Lung microvascular endothelial cell (primary cell): ENCODE measurements at places on chromosomes 11 and 22.

DNA sequence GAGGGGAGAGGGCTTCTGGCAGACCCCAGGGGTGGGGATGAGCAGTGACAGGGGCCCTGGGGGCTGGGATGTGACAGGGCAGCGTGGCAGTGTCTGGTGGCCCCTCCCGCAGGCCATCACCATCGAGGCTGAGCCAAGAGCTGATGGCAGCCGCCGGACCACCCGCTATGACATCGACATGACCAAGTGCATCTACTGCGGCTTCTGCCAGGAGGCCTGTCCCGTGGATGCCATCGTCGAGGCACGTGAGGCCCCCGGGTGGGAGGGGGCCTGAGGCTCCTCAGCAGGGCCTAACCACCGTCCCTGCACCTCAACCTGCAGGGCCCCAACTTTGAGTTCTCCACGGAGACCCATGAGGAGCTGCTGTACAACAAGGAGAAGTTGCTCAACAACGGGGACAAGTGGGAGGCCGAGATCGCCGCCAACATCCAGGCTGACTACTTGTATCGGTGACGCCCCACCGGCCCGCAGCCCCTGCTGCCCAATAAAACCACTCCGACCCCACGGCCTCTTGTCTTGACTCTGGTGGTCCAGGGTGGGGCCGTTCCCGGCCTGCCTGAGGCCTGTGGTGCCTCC lies 2.6 kb upstream of the TCIRG1 start:
- no peak for DNase-seq

- no peak for DNase-seq
Measured at GRCh38 chr22:47018010-47018910, 255.8 kb downstream of the TBC1D22A start.

DNA sequence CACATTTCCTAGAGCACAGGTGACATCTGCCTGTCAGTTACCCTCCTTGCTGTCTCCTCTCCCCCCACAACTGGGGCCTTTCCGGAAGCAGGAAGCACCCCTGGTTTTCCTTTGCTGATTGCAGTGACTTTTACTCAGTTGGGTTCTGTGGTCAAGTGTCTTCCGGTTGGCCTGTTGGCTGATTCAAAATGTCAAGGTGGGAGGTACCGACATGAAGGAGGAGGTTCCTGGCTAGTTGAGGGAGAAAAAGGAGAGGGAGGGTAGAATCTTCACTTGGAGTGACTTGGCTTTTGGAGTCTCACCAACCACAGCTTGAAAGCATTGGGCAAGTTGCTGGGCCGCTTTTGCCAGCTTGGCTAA lies 9.3 kb upstream of the ADAMTS15 start:
- no peak for DNase-seq

GRCh38 chr11:15490535-15490934 lies 375.8 kb downstream of the INSC start:
- no peak for DNase-seq

- no peak for DNase-seq
Measured at GRCh38 chr11:102276362-102276761, 40.9 kb upstream of the BIRC3 start.

DNA sequence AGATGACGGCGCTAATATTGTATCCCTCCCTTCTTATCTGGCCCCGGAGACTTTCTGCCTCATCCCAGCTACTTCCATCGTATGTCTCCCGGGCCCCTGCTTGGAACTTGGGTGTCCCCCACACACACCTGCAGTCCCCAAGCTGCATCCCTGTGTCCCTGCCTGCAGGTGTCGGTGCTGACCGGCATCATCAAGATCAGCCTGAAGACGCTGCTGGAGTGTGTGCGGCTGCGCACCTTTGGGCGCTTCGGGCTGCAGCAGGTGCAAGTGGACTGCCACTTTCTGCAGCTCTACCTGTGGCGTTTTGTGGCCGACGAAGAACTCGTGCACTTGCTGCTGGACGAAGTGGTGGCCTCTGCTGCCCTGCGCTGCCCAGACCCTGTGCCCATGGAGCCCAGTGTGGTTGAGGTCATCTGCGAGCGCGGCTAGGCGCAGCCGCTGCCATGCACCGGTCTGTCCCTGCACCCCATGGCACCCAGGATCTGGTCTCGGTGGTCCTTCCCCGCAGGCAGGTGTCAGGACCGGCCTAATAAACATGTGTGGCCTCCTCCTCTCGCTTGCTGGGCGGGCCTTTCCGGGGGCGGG lies 421 bp upstream of the TM7SF2 start:
- no peak for DNase-seq

- peak; percentile 2 for DNase-seq
Measured at GRCh38 chr22:26139310-26139709, 30.0 kb upstream of the SEZ6L start.

- DNase-seq: no peak
Measured at GRCh38 chr11:843086-843734, 558 bp downstream of the TSPAN4 start.

- no peak for DNase-seq
Measured at GRCh38 chr11:78132475-78132874, 7.0 kb downstream of the ALG8 start.

DNA sequence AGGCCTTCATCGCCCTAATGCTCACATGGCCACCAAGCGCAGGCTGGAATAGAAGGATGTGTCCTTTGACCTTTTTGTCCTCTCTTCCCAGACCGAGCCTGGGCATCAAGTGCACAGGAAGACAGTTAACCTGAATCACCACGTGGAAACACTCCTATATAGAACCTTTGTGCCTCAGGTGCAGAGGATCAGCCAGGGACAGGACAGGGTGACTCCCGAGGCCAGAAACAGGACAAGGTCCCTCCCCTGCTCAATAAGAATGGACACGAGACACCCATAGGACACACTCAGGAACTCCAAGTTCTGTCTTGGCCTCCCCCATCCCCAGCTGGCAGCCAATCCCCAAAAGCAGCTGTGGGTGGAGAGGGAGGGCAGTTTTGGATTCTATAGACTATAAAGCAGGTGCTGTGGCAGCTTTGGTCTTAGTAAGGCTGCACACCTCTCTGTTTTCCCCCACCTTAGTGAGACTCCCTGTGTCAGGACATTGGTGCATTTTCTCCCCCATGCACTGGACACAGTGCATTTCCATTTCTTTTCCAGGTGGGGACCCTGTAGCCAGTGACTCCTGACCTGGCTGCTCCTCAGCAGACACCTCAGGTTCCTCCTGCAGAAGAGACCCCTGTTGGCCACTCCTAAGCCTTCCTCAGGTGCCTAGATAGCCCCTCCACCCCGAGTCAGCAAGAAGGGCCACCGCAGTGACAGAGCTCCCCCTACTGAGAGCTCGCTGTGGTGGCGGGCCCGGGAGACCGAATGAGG lies 43.6 kb upstream of the POU2AF1 start:
- DNase-seq: peak; percentile 22

- DNase-seq: peak; percentile 23
Measured at GRCh38 chr11:118438314-118438931, 2.1 kb downstream of the KMT2A start.

GRCh38 chr11:44725016-44725685 lies 1.6 kb upstream of the TSPAN18 start:
- DNase-seq: no peak

GRCh38 chr22:39466228-39467006 lies 9.6 kb downstream of the MGAT3 start:
- DNase-seq: no peak

DNA sequence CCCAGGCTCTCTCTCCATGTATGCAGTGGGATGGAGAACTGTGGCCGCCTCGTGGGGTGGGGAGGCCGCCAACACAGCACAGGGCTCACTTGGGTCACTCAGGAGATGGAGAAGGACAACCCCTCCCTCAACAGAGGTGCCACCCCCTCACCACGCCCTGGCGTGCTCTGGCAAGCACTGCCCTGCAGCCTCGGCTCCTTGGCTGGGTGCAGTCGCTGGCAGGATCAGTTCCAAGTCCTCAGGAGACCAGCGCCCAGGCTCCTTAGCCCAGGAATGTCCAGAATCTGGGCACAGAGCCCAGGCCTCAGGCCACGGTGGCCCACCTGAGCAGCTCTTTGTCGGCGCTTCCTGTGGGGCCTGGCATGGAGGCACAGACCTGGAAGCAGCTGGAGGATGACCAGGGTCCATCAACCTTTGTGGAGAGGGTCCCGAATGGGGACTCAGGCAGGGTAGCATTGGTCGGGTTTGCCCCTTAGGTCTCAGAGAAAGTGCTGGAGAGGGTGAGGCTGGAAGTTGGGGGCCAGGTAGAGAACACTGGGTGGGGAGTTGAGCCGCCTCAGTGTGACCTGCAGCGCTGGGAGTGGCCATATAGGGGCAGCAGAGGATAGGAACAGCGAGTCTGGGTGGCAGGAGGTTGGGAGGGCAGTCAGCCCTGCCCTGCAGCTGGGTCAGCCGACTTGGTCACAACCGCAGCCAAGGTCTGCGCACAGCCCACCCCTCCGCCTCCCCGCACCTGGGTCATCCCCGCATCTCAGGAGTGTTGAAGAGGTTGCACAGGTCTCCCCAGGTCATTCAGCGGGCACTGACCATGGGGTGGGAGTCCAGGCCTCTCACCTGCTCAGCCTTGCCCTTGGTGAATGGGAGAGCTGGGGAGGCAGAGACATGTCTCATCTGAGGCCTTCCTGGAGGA lies 8.2 kb downstream of the SUSD2 start:
- peak; percentile 76 for DNase-seq

DNA sequence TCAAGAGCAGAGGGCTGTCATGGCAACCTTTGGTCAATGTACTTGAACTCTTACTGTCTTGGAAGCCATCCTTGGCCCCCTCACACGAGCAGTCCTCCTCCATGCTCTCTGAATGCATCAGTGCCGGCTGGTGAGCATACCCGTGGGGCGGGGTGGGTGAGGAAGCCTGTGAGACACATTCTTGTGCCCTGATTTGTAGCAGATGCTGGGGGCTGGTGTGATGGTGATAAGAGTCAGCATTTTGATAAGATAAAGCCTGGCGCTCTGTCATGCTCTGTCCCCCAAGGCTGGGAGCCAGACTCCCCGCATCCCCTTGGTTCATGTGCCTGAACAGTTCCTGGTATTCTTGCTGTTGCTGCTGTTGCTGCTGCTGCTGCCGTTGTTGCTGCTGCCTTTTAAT lies 20.5 kb upstream of the APOA1 start:
- DNase-seq: no peak

- no peak for DNase-seq
Measured at GRCh38 chr11:57341250-57341808, 3.2 kb downstream of the P2RX3 start.

DNA sequence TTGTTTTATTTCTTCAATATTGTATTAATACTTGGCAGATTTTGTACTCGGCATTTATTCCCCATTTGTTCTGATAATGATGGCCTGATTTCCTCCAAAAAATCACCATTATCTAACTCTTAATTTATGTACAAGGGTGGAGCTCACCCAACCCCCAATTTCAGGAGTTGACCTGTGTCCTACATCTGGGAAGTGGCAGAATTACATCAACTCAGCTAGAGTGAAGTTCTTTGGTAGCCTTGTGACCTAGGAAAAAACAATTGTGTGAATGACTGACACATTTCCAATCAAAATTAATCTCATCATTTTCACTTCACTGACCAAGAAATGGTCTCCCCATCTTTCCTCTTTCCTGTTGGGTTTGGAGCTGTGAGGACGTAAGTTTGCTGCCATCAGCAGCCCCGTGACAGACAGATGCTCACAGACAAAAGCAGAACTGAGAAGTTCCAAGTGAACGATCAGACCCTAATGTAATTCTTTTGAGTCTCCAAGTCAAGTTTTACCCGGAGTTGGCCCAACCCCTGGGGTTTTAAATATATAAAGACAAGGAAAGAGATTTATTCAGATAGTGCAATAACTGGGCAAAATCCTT lies 16.6 kb upstream of the MS4A6E start:
- DNase-seq: no peak

- no peak for DNase-seq
Measured at GRCh38 chr11:7645206-7645605, 28.1 kb downstream of the CYB5R2 start.

- DNase-seq: no peak
Measured at GRCh38 chr11:126917531-126918204, 82.9 kb downstream of the KIRREL3 start.

DNA sequence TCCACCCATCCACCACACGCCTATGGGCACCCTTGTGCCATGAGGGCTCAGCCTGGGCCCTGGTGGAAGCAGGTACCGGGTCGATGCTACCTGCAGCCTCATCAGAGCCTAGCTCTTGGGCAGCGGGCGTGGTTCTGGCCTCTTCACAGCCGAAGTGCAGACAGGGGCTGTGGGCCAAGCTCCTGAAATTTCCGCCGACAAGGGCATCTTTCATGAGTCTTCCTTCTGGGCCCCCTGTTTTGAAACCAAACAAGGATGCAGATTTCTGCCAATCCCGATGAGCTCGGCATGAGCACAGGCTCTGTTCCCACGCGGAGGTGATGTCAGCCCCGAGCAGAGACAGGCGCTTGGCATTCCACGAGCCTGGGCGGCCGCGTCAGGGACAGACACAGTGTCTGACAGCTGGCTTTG lies 22.6 kb upstream of the MGAT3 start:
- DNase-seq: no peak

- no peak for DNase-seq
Measured at GRCh38 chr22:22759889-22760546, 115.6 kb downstream of the GGTLC2 start.

- DNase-seq: no peak
Measured at GRCh38 chr11:107621081-107621480, 30.1 kb downstream of the ELMOD1 start.
